ENCODE measurements at places on chromosomes 13 and 19. TPM values are rescaled to one million over a fixed set of nuclear protein-coding genes. Genes with fewer than 3 reads are reported as not detected.

Gene PLPP2
- 4.1 TPM for total RNA-seq

Gene ZNF805
- total RNA-seq = 24.3 TPM

Gene TNFRSF19
- 1.2 TPM for total RNA-seq

Gene SPACA4
- total RNA-seq = not detected

Gene FLT3
- not detected for total RNA-seq
